ENCODE measurements at places on chromosomes 6 and 20.

DNA sequence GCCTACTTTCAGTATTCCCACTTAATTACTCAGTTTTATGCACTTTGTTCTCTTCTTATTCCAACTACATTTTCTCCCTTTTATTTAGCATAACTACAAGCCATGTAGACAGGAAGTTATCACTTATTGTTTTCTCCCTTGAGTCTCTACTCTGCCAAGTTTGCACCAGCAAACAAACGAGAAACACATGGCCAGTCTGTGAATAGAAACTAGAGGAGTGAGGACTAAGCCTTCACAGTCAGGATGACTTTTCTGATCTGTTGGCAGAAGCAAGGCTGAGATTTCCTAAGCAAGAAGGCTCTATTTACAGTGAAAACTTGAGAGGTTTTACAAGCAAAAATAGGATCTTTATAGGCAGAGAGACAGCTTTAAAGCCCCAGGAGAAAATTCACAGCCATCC is 69.8 kb upstream of the TINAG start:
- DNase-seq = no peak

DNA sequence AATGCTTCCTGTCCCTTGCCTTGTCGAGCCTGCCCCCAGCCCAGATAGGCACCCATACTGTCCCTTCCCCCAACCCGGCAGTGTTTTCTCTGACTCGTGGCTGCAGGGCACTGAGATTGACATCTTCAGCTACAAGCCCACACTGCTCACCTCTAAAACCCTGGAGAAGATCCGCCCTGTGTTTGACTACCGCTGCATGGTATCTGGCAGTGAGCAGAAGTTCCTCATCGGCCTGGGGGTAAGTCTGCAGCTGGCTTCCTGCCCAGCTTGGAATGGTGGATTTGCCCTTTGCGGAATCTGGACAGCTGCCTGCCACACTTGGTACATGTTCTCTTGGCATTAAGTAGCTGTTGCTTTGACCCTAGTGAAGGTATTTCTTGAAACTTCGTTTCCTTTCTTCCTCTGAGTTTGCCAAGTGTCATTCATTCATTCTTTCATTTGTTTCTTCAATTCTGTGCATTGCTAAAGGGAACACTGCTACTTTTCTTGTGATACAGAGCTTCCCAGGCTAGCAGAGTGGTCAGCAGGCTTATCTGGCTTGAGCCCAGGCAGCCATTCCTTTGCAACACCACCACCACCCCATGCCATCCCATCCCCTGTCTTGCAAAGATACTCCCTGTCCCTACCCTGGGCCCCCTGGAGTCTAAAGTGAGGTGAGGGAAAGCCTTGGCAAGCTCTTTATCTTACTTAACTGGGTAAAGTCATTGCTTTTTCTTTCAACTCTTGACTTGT is 26.2 kb downstream of the CCDC167 start:
- DNase-seq = no peak

DNA sequence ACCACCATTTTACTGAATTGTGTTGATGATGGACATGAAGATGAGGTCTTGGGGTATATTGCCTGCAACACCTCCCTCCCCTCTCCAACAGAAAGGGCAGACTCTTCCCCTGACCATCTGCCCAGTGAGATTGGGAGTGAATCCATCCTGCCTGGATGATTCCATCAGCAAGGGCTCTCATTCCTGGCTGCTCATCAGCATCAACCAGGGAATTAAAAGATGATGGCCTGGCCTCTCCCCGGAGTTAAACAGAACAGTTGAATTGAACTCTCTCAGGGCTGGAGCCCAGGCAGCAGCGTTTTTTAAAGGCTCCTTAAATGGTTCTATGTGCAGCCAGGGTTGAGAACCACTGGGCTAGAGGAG is 14.6 kb upstream of the MRPS18A start:
- DNase-seq = no peak

DNA sequence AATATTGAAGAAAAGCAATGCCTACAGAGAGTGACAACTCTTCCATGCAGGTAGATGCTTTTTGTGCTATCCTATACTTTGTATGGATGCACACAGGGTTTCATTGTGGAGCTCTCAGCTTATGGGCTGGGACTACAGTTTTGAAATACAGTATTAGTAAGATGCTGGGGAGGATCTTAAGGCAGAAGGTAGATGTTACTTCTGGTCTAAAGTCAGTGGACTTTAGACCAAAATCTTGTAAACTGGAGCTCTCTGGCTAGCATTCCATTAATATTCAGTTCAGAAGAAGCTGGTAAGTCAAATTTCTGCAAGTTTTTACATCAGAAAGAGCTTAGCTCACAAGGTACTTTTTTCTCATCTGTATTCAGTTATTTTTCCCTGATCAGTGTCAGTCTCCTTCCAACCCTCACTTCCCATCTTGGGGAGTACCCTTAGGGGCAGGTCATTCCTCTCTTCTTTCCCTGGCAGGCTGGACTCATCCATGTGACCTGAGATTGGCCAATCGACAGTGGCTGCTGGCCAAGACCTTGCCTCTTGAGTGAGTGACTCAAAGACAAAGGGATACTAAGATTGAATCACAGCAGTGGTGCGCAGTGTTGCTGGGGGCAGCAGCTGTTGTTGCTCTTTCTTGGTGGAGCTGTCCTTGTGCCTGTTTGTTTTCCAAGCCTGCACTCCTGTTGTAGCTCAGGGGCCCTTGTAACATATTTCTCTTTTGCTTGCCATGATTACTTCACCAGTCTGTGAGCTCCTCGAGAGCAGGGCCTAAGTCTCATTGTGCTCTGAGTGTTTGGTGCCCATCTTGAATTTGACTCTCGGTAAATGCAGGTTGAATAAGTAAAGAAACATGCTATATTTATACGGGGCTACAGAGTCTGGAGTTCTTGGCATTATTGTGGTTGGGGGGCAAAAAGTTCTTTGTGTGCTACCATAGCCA is 2.8 kb upstream of the PHF20 start:
- DNase-seq = peak; percentile 65

- DNase-seq = no peak
These were observed 1.6 kb downstream of the TPBG start for GRCh38 chr6:82365016-82365795.

DNA sequence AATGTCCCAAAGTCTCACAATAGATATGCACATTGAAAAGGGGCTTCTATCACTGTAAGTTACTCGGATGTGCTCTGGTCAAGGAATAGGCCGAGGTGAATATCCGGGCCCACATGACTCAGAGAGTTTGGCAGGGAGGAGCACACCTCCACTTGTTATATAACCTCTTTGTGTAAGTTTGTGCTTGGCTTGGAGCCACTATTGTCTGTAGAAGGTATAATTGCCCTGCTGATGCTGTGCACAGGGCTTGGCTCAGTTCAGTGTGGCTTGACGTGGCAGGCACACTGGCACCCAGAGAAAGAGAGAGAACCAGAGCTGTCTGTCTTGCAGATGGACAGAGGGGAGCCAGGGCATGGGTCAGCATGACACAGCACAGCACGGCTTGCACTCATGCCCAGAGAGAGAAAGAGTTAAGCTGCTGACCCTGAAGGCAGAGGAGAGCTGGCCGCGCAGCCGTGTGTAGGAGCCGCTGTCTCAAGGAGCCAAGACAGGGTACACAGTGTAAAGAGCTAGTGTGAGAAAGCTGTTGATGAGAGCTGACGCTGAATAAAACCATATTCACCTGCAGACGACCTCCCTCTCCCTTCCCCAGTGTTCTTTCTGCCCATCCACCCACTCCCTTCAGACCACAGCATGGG is 482.5 kb downstream of the C6orf118 start:
- DNase-seq = no peak

- DNase-seq = no peak
These were observed 437.7 kb downstream of the COL12A1 start for GRCh38 chr6:74768120-74768519.

DNA sequence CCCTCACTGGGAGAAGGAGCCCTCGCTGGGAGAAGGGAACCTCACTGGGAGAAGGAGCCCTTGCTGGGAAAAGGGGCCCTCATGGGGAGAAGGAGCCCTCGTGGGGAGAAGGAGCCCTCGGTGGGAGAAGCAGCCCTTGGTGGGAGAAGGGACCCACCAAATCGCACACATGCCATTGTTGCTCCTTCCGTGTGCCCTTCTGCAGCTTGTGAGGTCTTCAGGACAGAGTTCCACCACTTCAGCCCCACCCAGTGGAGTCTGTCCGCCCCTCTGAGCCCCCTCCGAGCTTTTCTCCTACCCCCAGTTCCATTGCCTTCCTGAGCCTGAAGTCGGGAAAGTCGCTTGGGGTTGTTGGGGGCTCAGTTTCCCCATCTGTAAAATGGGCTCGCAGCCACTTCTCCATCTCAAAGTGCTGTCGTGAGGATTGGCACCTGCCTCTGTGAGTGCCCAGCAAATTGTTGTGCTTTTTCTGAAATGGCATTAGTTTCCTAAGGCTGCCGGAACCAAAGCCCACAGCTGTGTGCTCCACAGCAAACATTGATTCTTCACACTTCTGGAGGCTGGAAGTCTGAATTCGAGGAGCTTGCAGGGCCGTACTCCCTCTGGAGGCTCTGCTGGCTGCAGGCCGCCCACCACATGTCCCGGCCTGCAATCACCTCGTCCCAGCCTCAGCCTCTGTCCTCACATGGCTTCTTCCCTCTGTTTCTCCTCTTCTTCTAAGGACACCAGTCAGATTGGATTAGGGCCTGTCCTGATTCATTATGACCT is 124.7 kb upstream of the PMEPA1 start:
- no peak for DNase-seq

DNA sequence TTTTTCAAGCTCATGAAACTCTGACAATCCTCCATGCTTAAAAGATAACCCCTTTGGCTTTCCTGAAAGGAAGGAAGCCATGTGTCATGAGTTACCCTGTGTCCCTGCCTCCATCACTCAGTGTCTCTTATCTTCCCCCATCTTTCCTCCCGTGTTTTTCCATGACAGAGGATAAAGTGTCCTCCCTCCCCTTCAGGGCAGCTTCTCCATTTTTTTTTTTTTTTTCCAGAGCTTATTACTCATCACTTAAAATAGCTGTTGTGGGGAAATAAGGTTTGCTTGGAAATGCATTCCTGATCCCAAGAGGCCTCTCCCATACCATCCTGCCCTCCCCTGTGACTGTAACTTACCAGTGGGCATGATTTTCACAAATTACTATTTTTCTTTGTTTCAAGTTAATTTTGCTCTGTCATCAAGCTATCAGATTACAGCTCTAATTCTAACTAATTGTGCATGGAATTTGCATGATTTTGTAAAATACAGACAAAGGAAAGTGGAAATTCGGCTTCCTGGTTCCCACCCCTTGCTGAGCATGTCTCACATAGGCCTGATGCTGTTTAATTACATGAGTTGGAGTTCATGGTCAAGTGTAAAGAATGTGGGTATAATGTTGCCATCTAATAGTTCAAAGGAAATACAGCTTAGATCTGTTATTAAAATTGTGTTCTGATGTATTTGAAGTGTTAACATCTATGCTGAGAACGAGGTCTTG is 614.5 kb upstream of the FLRT3 start:
- no peak for DNase-seq

- no peak for DNase-seq
These were observed 30.4 kb downstream of the ATXN1 start for GRCh38 chr6:16730738-16731477.

DNA sequence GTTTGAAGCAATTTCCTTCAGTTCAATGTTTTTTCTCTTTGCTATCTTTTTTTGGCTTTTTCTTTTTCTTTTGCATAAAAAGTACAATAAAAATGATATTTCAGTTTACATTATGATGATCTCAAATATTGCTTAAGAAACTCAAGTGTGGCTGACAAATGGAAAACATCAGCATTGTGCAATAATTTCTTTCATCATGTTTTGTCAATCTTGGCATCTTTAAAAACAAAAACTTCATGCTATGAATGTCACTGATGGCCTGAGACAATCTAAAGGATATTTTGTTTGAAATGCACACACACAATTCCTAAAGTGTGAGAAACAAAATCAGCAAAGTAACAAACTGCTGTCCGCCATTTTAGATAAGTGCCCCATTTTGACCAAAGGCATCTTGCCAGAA is 13.9 kb upstream of the MTCL3 start:
- no peak for DNase-seq

GRCh38 chr6:14379568-14379967 is 262.0 kb downstream of the CD83 start:
- no peak for DNase-seq

DNA sequence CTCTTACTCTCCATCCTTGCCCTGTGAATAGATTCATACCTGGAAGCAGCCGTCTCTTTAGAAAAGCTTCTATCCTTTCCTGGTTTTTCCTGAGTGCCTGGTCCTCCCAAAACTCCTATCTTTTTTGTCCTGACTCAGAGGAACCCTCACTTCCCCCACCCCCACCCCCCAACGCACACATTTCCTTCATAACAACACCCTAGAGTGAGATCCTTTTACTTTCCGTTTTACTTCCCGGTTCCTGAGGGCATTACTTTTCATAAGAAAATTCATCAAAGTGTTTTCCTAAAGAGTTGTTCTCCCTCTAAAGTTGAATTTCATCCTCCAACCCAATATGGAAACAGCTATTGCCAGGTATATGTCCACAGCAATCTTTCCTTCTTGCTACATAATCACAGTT is 327.0 kb downstream of the NRN1 start:
- DNase-seq = no peak

GRCh38 chr6:135036731-135037420 is 17.7 kb downstream of the HBS1L start:
- no peak for DNase-seq

- DNase-seq = no peak
These were observed 268.6 kb downstream of the ERMARD start for GRCh38 chr6:170019818-170020583.

DNA sequence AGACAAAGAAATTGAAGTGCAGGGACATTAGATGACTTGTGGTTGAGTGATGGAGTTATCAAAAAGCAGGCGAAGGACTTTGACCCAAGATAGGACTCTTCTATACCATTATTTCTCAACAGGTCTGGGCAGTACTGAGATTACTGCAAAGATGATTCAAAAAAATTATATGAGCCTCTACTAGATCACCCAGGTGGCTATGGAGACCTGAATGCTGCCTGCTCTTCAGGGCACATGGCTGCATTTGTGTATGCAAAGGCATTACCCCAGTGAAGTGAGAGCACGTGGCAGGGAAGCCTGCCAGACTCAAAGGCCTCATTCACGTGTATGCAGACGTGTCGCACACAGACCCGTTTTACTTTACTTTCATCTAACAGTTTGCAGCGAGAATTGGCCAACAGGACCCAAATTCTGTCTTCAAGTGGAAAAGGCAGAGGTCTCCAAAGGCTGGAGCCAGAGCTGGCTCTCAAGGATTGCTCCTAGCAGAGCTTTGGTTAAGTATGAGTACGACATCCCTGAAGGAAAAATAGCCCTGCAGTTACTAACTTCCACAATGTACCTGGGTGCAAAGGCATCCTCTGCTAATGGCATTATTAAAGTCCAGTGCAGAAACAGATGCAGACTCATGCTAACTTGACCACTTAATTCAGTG is 113.8 kb upstream of the ARMC2 start:
- no peak for DNase-seq

Data from DND-41 (cell line).